ENCODE measurements at places on chromosomes 7 and 10.

DNA sequence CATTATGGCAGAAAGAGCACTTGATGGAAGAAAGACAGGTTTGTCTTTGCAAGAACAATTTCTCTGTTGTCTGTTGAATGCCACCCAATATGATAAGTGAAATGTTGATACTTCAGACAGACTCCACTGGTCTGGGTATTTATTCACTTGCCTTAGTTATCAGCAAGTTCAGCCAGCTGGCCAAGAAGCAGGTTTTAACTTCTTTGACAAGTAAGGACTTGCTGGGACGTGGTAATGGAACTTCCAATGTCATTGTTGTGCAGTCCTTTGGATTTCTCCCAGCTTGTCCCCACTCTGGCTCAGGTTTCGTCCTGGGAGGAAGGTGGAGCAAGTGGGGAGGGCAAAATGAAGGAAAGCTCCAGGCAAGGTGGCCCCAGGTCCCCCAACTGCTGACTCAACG lies 497.4 kb downstream of the RPS24 start:
- DNase-seq: no peak

DNA sequence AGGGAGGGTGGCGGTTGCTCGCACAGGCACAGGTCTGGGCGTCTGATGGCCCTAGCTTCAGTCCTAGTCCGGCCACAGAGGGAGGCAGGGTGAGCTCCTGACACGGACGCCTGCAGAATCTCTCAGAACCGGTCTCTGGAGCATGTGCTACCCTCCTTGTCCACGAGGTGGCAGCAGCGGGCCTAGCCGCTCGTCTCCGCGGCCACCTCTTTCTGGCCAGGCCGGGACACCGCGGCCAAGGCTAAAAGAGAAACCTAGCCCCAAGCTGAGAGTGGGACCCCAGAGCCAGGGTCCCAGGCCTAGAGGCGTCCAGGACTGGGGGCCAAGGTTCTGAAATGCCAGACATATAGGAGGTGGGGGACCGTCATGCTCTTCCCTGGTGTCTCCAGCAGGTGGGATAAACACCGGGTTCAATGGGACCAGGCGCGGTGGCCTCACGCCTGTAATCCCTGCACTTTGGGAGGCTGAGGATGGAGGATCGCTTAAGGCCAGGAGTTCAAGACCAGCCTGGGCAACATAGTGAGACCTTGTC lies 3.2 kb upstream of the LAT2 start:
- DNase-seq: peak; percentile 89

GRCh38 chr10:28788252-28788651 lies 110.9 kb downstream of the BAMBI start:
- no peak for DNase-seq

DNA sequence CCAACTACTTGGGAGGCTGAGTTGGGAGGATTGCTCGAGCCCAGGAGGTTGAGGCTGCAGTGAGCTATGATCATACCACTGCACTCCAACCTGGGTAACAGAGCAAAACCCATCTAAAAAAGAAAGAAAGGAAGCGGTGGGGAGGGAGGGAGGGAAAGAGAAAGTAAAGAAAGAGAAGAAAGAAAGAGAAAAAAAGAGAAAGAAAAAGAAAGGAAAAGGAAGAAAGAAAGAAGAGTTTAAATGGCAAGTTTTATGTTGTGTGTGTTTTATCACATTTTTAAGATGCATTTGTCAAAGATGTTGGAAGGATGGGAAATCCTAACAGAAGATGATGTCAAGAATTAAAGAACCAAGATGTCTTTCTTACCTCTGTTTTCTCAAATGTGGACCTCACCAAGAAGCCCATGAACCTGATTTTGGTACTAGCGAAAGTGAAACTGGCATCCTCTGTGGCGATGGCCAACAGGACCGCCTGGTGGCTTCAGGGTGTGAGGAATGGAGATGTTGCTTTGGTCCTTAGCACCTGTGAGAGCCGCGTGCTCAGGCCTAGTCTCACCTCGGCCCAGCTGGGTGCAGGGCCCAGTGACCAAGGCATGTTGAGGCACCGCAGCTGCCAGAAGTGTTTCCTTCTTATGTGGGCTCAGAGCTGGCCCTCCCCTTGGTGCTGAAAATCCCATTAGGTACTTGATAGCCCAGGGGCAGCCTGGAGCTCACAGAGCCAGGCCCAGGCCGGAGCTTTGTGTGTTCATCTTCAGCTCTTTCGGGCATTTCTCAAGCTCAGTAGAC lies 9.8 kb downstream of the UCMA start:
- DNase-seq: no peak

- DNase-seq: peak; percentile 89
Observed at GRCh38 chr7:142853739-142854371, 1.0 kb upstream of the EPHB6 start.

DNA sequence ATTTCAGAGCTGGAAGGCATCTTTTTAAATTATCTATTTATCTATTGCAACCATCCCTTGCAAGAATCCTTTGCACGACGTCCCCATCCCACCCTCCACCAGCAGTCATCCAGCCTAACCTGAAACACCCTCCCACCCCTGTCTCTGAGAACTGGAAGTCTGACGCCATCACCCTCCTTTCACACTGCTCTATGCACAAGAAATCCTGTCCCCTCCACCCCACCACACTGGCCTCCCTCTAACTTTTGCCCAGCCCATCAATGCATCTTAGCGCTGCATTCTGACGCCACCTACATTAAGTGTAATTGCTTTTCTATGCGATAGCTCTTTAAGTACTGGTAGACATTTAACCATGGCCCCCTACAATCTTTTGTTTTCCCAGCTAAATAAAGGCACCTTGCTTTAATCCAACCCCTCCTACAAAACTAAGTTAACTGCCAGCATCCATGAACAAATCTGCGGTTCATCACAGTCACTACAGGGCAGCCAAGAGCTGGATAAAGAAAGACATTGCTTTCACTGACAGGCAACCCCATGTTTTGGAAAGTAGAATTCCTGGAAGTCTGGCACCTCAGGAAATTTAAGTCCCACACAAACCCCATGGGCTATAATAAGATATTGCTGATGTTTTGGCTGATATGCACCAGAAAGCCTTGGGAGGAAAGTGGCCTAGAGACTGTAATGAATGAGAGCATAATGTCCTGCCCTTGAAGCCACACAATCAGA lies 128.0 kb downstream of the GLI3 start:
- no peak for DNase-seq

DNA sequence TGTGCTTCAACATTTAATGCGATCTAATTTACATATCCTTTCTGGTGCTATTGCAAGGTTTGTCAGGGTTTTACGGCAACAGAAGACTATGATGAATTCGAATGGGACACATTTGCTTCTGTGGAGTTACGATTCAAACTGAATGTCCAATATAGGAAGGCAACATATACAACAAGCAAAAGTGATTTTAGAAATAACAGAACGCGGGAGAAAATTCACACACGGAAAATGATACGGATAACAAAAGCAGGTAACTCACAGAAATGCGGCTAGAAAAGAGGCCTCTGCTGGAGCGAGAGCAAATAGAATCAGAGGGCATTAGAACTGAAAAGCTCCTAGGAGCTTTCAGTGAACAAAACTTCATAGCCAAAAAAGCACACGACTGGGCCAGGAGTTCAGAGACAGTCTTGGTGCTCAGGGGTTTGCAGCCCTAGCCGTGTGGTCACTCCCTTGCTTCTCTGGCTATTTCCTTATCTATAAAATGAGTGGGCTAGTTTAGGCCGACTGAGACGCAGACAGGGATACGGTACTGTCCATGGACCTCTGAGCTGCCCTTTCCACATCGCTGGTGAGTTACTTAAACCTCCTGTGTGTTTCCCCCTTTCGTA lies 557 bp upstream of the TAX1BP1 start:
- DNase-seq: no peak

GRCh38 chr10:79099898-79100448 lies 31.2 kb downstream of the ZMIZ1 start:
- no peak for DNase-seq

DNA sequence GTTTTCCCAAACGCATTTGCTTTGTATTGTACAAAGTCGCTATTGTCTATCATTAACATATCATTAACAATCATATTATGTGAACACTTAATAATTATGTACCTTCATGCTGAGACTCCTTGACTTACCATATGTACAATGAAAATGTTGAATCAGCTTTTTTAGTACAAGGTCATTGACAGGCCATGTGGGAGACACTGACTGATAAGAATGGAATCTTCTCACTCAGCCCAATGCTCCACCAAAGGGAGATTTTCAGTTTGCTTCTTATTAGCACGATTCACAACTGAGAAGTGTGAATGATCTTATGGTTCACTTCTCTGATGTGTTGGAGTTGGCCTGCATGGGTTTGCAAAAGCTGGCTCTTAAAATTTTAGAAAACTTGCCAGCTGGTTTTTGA lies 253.5 kb upstream of the TEX47 start:
- no peak for DNase-seq

DNA sequence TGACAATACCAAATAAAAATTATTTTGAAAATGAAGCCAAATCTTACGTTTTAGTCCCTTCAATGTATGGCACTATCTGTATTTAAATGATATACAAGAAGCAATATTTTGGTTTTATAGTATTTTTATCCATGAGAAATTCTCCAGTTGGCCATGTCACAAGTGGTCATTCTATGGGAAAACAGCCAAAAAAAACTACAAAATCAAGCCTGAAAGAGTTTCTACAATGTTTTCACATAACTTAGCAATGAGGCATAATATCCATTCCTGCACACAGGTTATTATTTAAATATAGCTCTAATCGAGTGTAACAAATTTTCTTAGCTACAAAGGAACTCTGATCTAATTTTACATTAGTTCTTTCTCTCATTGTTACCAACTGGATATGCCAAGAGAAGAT lies 5.4 kb downstream of the RAB11FIP2 start:
- DNase-seq: no peak

- no peak for DNase-seq
Observed at GRCh38 chr7:150738591-150739001, 1.4 kb downstream of the GIMAP5 start.

DNA sequence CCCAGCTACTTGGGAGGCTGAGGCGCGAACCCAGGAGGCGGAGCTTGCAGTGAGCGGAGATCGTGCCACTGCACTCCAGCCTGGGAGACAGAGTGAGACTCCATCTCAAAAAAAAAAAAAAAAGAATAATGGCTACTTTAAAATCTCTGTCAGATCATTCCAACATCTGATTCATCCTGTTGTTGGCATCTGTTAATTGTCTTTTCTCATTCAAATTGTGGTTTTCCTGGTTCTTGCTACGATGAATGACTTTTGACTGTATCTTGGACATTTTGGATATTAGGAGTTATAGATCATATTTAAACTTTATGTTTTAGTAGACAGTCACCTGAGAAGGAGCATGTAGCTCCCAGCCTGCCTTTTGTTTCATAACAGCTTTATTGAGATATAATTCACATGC lies 8.5 kb downstream of the TPST1 start:
- no peak for DNase-seq

GRCh38 chr7:147894271-147894670 lies 696.3 kb upstream of the C7orf33 start:
- DNase-seq: no peak

- DNase-seq: no peak
Observed at GRCh38 chr10:63175534-63175933, 42.4 kb downstream of the NRBF2 start.

- no peak for DNase-seq
Observed at GRCh38 chr7:90655566-90655965, 59.4 kb downstream of the CDK14 start.

GRCh38 chr7:24197852-24198251 lies 86.1 kb upstream of the NPY start:
- DNase-seq: no peak

DNA sequence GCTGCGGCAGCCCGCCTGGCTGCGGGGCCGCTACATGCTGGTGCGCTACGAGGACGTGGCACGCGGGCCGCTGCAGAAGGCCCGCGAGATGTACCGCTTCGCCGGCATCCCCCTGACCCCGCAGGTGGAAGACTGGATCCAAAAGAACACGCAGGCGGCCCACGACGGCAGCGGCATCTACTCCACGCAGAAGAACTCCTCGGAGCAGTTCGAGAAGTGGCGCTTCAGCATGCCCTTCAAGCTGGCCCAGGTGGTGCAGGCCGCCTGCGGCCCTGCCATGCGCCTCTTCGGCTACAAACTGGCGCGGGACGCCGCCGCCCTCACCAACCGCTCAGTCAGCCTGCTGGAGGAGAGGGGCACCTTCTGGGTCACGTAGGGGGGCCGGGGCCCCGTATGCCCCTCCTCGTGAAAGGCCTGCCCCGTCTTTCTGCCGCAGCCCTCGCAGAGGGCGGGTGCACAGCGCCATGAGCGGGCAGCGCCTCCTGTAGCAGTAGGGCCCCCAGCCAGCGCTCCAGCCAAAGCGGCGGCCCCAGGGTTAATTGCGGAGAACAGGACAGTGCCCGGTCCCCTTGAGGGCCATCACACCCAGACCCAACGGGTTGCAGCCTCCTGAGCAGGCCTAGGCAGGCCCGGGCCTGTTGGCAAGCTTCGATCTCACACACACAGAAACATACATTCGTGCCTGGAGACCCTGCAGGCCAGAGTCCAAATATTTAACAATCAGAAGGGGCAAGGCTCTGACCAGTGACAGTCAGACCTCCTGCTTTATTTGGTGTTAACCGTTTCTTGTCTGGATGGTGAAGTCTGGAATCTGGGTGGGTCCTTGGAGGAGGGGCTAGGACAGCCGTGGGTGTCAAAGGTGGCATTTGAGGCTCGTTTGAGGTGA lies 44.1 kb downstream of the CHST3 start:
- no peak for DNase-seq

- DNase-seq: no peak
Observed at GRCh38 chr7:94031865-94032264, 27.7 kb upstream of the BET1 start.

- DNase-seq: no peak
Observed at GRCh38 chr7:67724435-67724834, 727.8 kb downstream of the TYW1 start.

DNA sequence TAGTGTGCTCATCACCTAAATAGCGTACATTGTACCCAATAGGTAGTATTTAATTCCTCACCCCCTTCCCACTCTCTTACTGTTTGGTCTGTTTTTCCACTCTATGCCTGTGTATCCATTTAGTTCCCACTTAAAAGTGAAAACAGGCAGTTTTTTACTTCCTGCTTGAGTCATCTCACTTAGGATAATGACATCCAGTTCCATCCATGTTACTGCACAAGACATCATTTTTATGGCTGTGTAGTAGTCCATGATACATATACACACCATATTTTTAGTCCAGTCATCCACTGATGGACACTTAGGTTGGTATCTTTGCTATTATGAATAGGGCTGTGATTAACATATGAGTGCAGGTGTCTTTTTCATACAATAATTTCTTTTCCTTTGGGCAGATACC lies 10.1 kb downstream of the STK17A start:
- no peak for DNase-seq

DNA sequence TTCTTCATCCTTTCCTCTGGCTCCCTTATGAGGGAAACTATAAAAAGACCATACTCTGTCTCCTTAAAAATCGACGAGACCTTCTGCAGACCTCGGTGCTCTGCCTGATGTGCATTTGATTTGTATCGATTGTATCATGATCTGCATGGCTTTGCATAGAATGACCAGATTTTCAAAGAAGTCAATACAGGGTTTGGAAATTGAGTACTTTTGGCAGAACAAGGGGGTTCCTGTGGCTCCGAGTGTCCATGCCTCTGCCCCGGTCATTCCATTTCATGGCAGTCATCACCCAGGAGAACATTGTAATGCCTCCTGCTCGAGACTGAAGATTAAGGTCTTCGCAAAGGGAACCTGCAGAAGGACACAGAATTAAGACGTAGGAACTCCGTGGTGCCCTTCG lies 685 bp downstream of the CASP2 start:
- DNase-seq: no peak
